ENCODE measurements at places on chromosomes 3 and 15.

DNA sequence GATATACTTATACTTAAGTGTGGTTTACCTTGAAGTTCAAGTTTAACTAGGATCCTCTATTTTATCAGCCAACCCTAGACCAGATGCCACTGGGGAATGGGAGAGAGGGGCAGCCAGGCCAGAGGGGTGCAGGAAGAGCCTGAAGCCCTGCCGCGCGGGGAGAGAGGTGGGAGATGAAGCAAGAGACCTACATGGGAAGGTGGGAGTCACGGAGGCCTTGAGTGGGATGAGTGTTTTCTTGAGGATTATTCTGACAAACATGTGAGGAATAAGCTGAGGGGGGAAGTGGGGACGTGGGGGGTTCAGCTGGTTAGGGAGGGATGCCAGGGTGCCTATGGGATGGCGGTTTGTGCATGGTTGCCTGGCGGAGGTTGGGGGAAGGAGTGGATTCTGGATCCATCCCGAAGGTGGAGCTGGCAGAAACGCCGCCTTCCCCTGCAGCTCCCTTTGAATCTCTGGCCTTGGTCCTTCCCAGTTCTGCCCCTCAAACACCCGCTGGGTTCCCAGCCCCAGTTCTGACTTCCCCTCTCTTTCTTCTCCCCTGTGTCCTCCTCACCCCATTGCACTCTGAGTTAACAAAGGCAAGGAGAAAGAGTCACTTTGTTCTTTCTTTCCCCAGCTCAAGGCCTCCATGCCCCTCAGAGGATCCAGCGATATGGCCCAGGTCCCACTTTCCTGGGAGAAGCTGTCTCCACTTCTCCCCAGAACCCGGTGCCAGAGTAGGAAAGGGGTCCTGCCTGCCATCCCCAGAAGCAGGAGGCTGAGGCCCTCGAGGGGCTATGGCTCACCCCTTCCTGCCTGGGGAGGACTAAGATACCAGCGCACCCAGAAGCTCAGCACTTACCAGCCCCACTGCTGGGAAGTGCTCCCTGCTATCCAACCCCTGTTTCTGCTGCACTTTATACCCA is 274.2 kb downstream of the UACA start:
- no peak for DNase-seq

GRCh38 chr3:136186344-136186743 is 9.8 kb downstream of the MSL2 start:
- DNase-seq, result no peak

DNA sequence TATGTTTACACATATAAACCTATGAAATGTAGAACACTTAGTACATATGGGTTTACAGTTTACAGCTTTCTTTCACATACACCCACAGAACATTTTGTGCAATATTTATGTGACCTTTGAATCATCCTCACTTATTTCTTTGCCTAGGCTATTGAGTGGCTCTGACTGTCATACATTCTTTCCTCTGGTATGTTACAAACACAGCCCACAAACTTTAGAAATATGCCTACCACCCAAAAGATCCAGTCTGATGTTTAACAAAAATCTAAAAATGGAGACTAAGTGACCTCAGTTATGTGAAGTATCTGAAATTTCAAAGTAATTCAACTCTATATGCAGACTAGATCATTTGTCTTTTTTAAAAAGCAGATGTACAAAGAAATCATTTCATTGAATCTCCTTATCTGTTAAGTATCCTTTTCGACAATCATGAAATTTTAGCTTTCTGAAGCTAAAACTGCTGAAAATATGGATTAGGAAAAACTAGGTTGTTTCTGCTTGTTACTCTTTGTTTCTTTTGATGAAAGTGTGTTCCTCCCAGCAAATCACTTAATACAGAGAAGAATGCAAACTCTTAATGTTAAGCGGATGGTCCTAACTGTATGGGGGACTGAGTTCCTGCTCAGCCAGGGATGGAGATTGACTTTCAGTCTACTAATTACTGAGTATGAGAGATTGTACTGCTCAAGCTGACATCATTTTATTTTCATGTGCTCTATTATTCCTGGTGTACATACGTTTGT is 27.7 kb downstream of the CCDC54 start:
- no peak for DNase-seq

DNA sequence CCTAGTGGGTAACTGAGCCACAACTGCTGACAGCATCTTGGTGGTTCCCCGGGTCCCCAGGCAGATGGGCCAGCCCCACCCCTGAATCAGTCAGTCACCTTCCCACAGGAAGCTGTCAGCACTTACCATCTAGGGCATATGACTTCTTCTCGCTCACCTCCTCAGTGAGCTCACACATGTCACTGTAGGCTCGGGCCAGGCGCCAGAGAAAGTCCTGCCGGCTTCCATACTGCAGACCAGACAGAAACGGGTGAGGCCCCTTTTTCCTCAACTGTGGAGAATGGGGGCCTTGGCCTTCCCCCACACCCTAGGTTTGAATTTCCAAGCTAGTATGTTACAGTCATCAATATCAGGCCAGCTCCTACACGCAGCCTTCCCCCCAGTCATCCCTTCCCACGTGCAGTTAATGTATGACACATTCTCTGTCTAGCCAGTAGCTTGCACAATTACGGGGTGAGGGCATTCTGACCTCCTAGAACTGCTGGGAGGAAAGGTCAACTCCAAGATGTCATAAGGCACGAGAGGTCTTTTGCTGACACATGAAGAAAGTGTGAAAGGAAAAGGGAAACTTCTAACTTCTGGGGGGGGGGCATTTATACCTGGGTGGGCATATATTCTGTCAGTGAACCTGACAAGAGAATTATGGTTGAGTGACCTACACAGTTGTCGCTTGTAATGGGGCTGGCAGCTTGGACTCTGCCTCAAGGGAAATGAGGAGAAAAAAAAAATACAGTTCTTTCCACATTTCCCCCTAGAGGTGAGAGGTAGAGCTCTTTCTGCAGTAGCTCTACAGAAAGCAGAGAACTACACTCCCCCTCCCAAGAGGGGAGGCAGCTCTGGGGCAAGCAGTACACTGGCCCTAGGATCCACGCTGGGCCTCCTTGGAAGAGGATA is 10.9 kb downstream of the RMDN3 start:
- no peak for DNase-seq

GRCh38 chr3:136171097-136171542 is 25.0 kb downstream of the MSL2 start:
- no peak for DNase-seq

DNA sequence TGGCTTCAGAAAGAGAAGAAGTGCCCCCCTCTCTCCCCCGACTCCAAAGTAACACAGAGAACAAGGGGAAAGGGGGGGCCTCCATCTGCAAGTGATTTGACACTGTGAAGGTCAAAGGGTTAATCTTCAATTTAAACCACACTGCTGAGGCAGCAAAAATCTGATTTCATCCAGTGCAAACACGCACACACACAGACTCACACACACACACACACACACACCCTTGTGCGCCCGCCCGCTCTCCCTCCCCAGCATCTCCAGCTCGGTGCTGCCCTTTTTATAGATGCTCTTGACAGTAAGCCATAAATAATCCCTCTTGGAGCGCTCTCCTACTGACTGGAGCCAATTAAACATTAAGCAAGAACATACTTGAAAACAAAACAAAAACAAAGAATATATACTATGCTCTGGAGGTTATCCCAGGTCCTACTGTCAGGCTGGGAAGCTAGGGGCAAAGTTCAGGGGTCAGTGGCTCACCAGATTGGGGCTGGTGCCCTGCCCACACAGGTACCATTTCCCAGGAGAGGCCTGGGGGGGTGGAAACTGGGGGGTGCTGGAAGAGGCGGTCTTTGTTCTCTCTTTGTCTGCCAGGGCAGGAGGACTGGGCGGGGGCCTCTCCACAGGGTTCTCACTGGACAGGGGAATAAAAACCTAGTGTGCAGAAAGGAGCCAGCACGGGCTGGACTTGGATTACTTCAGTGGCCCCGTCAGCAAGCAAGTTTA is 16.3 kb downstream of the BMF start:
- DNase-seq, result no peak

DNA sequence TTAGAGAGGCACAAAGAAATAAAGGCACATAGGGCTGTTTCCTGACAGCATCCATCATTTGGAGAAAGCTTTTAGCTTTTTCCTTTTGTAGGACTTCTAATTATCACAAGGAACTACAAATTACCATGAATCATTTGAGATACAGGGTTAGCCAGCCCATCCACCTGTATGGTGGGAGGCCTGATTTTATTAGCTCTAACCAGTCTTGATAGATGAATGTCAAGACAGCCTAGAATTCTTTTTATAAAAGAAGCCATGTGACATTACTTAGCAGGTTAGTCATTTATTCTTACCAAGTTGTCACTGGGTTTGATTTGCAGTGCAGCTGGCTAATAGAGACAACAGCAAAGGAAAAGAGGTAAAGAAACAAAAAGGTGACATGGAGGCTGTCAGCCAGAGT is 618.1 kb downstream of the ZNF385D start:
- no peak for DNase-seq

DNA sequence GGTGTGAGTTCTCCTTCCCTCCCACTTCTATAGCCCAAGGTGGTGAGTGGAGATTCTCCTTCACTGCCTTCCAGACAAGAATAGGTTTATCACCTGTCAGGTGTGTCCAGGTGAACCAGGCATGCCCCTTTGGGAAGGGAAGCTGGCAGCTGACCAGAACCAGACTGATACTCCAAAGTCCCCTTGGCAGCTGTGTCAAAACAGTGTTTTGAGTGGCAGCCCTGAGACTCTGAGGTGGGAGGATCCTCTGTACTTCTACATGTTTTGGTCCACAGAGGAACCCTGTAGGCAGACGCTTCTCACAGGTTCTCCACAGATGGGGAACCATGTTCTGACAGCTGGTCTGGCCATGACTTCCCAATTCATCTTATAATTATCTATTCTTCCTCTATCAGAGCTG is 30.1 kb downstream of the ISL2 start:
- no peak for DNase-seq

- DNase-seq, result no peak
These were observed 11.4 kb upstream of the OCA2 start for GRCh38 chr15:28110481-28110881.

GRCh38 chr15:52331490-52332240 is 36.1 kb upstream of the MYO5C start:
- peak; percentile 10 for DNase-seq

DNA sequence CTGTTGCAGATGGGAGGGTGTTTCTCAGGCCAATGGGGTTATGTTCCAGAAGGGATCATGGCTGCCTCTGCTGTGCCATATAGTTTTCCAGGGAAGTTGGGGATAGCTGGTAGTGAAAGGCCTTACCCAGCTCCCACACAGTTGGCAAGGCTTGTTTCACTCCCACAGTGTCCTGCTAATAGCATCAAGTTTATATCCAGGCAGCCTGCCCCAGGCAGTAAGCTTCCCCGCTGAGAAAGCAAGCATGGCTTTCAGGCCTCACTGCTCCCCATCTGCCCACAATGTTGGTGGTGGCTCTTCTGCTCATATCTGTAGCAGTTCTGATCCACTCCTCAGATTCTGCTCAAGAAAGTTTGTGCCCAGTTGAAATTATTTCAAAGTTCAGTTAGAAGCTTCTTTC is 50.9 kb upstream of the DCBLD2 start:
- DNase-seq, result no peak

DNA sequence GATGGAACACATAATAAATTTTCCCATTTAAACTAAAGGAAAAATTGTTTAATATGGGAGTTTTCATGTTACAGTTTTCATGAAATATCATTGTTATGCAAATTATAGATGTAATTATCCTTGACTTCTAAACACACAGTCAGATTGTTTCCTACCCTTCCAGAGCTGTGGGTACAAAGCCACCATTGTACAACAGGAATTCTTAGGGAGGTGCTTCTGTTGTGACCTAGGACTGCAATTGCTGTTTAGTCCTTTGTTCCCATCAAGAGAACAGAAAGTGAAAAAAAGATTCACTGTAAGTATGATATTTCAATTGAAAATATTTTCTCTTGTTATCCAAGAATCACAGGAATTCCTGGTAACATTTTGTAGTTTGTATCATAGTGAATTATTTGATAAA is 455.3 kb upstream of the NAALADL2 start:
- DNase-seq, result no peak

GRCh38 chr3:178849199-178849910 is 222.3 kb downstream of the ZMAT3 start:
- no peak for DNase-seq

DNA sequence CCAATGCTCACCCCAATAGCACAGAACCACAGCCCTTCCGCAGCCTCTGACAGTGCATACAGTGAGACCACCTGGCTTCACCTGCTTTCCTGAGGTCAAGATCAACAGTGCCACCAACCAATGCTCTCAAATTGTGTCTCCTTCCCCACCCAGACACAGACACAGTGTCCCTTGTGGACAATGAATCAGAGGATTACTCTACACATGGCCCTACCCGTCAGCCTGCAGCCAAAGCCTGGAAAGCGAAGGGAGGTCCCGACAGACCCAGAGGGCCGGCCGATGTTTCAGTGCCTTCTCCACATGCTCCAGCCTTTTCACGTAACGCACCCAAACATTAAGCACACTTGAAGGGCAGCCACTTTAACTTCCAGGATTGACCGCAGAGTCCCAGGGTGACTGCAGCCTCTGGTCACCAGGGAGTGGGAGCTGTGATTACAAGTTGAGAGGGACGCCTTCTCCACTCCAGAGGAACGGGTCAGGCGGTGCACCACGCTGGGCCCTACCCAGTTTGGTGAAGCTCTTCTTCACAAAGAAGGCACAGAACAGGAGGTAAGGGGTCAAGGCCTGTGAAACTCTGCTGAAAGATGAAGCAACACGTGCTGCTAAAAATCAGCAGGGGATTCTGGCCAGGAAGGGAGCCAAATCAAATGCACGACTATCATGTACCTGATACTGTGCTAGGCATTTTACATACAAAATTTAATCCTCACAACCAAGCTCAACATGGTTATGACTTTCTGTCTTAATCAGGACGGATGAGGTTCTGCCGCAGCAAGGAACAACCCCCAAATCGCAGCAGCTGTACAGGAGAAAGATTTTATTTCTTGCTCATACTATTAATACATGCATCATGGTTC is 17.2 kb downstream of the KLHL25 start:
- DNase-seq, result no peak

GRCh38 chr15:80926126-80926525 is 63.5 kb downstream of the MESD start:
- DNase-seq, result no peak

DNA sequence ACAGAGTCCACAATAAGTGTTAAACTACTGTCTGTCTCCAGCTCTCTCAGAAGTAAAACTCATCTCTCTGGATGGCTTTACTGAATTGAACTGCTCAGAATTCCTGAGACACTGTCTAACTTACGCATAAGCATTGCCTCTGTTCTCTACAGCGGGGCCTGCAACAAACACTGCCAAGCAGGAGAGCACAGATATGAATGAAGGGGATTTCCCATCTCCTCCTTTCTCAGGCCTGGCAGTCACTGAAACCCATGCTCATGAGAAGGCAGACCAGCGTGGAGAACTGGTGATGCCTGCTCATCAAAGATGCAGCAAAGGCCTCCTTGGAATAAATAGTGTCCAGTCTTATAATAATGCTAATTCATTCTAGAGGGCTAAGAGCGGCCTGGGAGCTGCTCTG is 10.3 kb downstream of the RASGRP1 start:
- DNase-seq, result no peak

GRCh38 chr3:47079432-47079831 is 84.5 kb downstream of the SETD2 start:
- DNase-seq, result no peak

GRCh38 chr3:29514170-29514569 is 233.3 kb downstream of the RBMS3 start:
- no peak for DNase-seq
